ENCODE measurements at places on chromosomes 4 and X. TPM values are rescaled to one million over a fixed set of nuclear protein-coding genes. Genes with fewer than 3 reads are reported as not detected.

DNA sequence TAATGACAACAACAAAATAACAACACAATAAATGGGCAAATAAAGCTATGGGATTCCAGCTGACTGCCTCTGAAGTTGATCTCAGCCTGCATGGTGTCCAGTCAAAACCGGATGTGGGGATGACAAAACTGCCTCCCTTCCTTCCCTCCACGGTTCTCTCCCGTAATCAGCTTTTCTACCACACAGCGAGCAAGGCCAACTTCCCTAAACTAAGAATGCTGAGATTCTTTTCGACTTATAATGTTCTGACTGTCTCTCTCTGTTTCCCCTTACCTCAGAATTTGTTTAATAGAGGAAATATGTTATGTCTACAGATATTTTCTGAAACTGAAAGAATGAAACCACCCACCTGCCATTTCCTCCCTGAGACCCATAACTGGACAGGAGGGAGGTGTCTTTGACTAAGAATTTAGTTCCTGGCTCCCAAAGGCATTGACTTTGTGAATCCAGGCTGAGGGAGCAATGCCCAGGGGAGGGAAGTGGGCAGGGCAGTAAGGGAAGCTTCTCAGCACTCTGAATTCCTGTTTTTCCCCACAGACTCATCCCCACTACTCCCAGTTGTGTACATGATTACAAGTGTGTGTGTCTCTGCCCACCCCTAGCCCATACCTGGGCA lies 1.0 kb upstream of the TLR1 start:
- H3K27ac ChIP-seq: peak overlapping the region; percentile 11
- no peaks in the 10 kb centered on the region for H3K27me3 ChIP-seq
- DNase-seq: no peak
- no peak overlapping the region for H3K4me3 ChIP-seq

- peaks cover 4% of the 10 kb centered on the region for H3K4me1 ChIP-seq
- no peak for DNase-seq
- no peak overlapping the region for H3K27ac ChIP-seq
- H3K36me3 ChIP-seq: no peaks in the 10 kb centered on the region
- H3K4me3 ChIP-seq: no peak overlapping the region
Observed at GRCh38 chrX:41257801-41258200, 76.2 kb upstream of the DDX3X start.

The YTHDC1 gene
- 82.8 TPM for total RNA-seq

GRCh38 chr4:121408-122084 lies 2.8 kb upstream of the ZNF718 start:
- no peak overlapping the region for H3K27ac ChIP-seq
- H3K4me3 ChIP-seq: no peak overlapping the region
- H3K27me3 ChIP-seq: no peaks in the 10 kb centered on the region
- peaks cover 6% of the 10 kb centered on the region for H3K36me3 ChIP-seq
- H3K4me1 ChIP-seq: peaks cover 12% of the 10 kb centered on the region
- DNase-seq: no peak

The CXCL10 gene
- total RNA-seq: not detected

The FABP2 gene
- total RNA-seq: not detected

The GALNTL6 gene
- total RNA-seq: not detected

- no peaks in the 10 kb centered on the region for H3K36me3 ChIP-seq
- H3K4me3 ChIP-seq: no peak overlapping the region
- DNase-seq: no peak
- H3K27ac ChIP-seq: no peak overlapping the region
Observed at GRCh38 chr4:110586131-110586850, 36.6 kb downstream of the PITX2 start.

The TMEM144 gene
- total RNA-seq: 1.0 TPM

GRCh38 chrX:9308426-9308825 lies 156.4 kb upstream of the TBL1X start:
- H3K4me3 ChIP-seq: no peak overlapping the region
- DNase-seq: no peak
- no peaks in the 10 kb centered on the region for H3K36me3 ChIP-seq

The ADGRL3 gene
- 17.6 TPM for total RNA-seq

DNA sequence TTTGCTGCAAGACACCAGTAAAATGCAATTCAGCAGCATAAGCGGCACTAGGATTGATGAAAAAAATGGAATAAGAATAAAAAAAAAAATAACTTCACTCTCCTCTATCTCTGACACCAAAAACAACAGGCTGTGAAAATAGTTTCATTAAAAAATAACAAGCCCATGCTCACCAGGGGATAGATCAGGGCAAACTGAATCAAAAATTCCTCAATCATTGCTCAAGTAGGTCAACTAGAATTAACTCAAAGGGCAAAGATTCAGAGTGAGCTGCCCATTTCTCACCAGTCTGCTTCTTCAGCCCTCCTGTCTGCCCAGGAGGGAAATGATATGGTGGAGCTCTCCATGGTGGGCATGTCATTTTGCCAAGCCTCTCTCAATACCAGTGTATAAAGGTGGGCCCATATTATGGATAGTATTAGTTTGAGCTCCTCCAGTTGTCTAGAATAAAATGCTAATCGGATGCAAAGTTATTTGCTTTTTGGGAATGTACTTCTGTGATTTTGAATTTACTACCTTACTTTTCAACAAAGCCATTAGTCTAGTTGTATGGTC lies 153.9 kb downstream of the UNC5C start:
- peaks cover 30% of the 10 kb centered on the region for H3K27me3 ChIP-seq
- H3K4me1 ChIP-seq: peaks cover 3% of the 10 kb centered on the region
- no peak overlapping the region for H3K27ac ChIP-seq
- no peak overlapping the region for H3K4me3 ChIP-seq

Data from osteocyte (in vitro differentiated cells).